ENCODE measurements at places on chromosomes 5 and 9.

DNA sequence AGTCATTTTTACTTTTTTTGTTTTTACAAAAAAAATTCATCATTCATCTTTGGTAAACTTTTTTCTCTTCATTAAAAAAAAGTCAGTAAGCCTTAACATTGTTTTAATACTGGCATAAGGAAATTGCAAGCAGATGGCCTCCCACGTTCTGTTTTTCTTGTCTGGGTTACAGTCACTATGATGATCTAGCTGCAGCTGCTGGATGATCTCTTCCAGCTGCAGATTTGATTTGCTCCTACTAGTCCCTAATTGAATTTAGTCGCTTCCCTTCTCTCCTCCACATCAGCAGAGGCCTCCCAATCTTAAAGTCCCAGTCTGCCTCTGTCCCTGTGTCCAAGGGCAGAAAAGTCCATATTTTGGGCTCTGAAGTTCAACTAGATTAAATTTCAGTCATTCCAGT lies 106.8 kb upstream of the PTGER4 start:
- no peak for DNase-seq

DNA sequence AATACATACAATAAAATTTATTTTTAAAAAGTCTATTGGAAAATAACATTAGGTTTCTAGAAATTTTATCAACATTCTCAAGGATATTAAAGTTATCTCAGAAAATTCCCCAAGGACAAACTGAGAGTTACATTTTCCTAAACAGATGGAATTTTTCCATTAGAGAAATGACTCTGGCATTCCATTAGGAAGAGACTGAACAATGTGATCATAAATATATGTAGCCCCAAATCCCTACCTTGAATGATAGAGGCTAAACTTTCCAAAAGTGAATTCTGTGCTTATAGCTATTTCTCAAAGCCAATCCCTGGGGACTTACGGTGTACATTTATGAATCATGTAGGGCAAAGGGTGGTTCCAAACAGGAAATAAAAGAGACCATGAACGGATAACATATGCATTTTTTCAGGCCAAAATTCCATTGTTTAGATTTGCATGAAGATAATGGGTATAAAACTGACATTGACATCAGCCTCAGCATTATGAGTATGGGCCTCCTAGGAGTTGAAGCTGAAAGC lies 1181.0 kb upstream of the DMAC1 start:
- no peak for DNase-seq

- DNase-seq, result no peak
Measured at GRCh38 chr5:56476487-56476856, 243.3 kb upstream of the ANKRD55 start.

- no peak for DNase-seq
Measured at GRCh38 chr5:178313316-178313715, 80.7 kb upstream of the PHYKPL start.

- no peak for DNase-seq
Measured at GRCh38 chr9:25830381-25830780, 152.1 kb upstream of the TUSC1 start.

DNA sequence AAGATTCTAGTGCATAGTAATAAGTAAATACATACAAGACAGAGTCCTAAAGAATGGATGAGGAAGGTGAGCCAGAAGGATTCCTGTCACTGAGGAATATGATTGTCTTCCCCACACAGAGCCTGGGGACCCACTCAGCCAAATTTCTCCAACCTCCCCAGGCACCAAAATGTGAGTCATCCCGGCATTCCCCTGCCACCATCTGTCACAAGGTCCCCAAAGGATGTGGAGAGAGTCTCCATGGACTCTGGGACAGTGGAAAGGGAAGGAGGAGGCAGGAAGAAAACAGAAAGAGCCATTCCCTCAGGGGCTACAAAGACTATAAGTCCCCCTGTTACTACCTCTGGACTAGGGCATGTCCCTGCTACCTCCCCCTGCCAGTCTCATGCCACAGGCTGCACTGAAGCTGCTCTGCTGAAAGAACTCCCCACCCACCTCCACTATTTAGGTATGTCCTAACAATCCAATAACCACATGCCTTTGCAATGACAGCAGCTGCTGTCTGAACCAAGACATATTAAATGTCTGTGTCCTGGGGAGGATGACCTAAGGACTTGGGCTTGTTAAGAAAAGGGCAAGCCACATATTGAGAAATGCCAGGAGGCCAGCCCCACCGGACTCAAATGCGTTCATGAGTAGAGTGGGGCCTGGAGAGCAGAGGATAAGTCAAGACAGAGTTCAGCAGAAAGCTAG lies 10.7 kb upstream of the OR5C1 start:
- DNase-seq, result no peak

GRCh38 chr9:27350382-27350976 lies 53.5 kb upstream of the EQTN start:
- DNase-seq, result no peak

GRCh38 chr9:127539259-127539981 lies 72.7 kb upstream of the STXBP1 start:
- DNase-seq, result no peak

GRCh38 chr5:103942587-103943186 lies 380.1 kb upstream of the NUDT12 start:
- DNase-seq, result no peak

DNA sequence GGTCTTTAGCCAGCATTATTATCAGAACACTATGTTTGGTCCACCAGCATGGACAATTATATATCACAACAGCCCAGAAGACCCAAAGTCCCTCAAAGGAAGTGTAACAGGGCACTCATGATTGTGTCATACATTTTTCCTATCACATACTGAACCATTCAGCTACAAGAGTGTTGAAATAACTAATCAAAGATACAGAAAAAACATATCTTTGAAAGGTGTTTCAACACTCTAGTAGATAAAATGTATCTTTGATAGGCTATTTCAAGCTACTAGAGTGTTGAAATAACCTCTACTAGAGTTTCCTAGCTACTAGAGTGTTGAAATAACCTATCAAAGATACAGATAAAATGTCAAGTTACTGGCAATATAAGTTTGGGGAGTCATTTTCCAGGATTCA lies 545.0 kb downstream of the PRR16 start:
- no peak for DNase-seq

- DNase-seq, result peak; percentile 57
Measured at GRCh38 chr5:139651853-139652787, 4.0 kb downstream of the CXXC5 start.

GRCh38 chr5:52993367-52993766 lies 4.2 kb downstream of the ITGA2 start:
- no peak for DNase-seq

GRCh38 chr9:16044579-16044881 lies 491.7 kb downstream of the CCDC171 start:
- DNase-seq, result no peak

All from stimulated activated CD4-positive, alpha-beta T cell treated with anti-CD3 and anti-CD28 coated beads, Interleukin-4, amount 100 ng/mL, for 1 hour (primary cell).